Left cardiac atrium (tissue), 4 donors: ENCODE measurements at places on chromosomes 11 and 22. TPM values are rescaled to one million over a fixed set of nuclear protein-coding genes. Genes with fewer than 3 reads are reported as not detected.

DNA sequence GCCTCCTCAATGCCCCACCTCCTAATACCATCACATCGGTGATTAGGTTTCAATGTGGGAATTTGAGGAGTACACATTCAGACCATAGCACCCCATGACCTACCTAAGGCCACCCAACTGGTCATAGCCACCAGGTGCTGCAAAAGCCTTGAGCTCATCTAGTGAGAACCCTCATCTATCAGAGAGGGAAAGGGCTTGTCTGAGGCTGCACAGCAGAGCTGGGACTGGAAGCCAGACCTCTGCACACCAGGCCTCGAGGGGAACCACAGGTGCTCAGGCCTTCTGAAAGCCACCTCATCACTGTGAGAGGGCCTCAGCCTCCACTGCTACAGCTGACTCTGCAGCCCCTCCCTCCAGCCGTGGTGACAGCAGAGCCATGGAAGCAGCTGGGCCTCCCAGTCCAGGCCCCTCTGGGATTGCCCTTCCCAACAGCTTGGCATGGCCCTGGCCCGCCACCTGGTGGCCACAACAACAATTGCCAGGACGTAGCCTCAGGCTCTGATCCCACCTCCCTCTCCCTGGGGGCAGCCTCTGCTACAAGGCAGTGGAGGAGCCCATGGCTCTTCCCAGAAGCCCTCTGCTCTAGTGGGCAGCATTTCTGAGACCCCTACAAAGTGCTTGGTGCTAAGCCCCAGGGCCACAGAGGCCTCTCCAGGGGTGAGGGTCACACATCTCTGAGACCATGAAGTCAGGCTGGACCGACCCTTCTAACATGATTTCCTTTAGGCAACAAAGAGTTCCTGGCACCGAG, 41.0 kb upstream of the PRDM11 start:
- DNase-seq: peak; percentile 84

DNA sequence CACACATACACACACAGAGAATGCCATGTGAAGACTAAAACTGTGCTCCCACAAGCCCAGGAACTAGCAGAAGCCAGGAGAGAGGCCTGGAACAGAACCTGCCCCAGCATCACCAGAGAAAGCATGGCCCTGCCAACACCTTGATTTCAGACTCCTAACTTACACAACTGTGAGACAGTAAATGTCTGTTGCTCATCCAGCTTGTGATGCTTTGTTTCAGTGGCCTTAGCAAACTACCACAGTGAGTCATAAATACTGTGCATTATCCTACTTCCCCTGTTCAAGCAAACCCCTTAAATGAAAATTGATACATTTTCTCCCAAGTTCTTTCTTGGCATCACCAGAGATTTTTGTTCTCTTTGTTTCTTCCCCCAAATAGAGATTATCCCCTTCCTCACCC, 1539.4 kb upstream of the TENM4 start:
- no peak for DNase-seq

GRCh38 chr11:45928535-45929215, 6.2 kb downstream of the LARGE2 start:
- DNase-seq: no peak

Gene PRRG4
- 1.0 TPM for total RNA-seq

Gene GRM5
- 0.09 TPM for total RNA-seq

Gene OR5B21
- total RNA-seq: not detected

Gene LMNTD2
- total RNA-seq: 0.58 TPM
